ENCODE measurements at places on chromosomes 6 and 20. TPM values are rescaled to one million over a fixed set of nuclear protein-coding genes. Genes with fewer than 3 reads are reported as not detected.

The GMDS gene
- total RNA-seq = 27.6 TPM

The POU5F1 gene
- 2,134 TPM for total RNA-seq

The TNNC2 gene
- total RNA-seq = 3.1 TPM

The ECT2L gene
- not detected for total RNA-seq

The HLA-F gene
- total RNA-seq = 7.4 TPM

The TAP1 gene
- total RNA-seq = 12.7 TPM

The HLA-G gene
- 2.7 TPM for total RNA-seq

The APOBEC2 gene
- total RNA-seq = not detected

The HNF4A gene
- total RNA-seq = 0.04 TPM

The BMP6 gene
- total RNA-seq = 0.61 TPM

The MAPK13 gene
- 19.2 TPM for total RNA-seq

The SPATA25 gene
- total RNA-seq = 1.8 TPM

The PHACTR1 gene
- 15.9 TPM for total RNA-seq

The BPIFA1 gene
- total RNA-seq = not detected

The PSMF1 gene
- 93.9 TPM for total RNA-seq
